ENCODE measurements at places on chromosomes 4 and X.

GRCh38 chr4:112510291-112511092 lies 5.5 kb downstream of the NEUROG2 start:
- DNase-seq, result no peak

DNA sequence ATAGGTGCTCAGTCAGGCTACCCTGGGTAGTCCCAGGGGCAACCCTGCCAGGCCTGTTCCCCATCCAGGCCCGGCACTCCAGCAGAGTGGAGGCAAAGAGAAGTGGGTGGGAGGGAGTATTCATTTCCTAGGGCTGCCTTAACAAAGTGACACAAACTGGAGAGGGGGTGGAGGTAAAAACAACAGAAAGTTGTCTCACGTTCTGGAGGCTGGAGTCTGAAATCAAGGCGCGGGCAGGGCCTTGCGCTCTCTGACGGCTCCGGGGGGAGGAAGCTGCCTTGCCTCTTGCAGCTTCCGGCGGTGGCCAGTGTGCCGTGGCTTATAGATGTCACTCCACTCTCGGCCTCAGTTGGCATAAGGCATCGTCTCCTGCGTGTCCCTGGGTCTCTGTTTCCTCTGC lies 90.8 kb downstream of the DCTD start:
- no peak for DNase-seq

DNA sequence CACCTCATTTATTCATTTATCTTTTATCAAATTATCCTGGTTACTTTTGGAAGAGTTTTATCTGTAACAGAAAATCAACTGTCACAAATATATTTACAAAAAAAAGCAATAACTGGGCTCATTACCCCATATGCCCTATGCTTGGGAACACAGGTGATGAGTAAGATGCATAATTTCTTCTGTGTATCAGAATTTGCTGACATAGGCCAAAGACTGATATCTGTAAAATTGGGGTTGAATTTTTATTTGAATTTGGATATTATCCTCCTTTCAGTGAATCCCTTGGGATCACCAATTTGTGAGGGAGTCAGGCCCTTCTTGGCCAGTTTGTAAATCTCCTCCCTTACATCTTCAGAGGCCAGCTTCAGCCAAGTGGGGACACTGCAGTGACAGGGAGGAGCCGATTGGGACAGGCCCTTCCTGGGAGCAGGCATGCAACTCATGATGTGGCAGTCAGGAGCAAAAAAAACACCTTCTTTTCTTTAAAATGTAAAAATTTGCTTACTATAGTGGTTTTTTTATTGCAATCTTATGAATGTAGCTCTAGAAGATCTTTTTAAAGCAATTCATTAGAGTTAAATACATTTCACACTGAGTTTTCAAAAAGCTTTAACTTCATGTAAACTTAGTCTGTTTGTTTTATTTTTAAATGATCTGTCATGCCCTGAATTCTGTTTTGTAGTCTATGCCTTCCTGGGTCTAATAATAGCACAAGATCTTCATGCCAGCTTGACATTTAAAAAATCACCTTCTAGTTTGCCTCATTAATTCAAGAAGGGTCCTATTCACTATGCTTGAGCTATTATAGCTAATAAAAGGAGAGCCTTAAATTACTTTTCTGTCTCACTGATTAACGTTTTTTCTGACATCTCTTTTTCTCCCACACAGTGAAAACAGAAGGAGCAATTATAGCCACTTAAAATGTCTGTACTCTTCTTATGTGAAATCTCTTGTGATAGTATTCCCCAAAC lies 136.6 kb upstream of the SPRY1 start:
- DNase-seq, result no peak

GRCh38 chr4:101784957-101785356 lies 5.6 kb upstream of the BANK1 start:
- no peak for DNase-seq

GRCh38 chr4:97027728-97028410 lies 1115.4 kb downstream of the STPG2 start:
- no peak for DNase-seq

DNA sequence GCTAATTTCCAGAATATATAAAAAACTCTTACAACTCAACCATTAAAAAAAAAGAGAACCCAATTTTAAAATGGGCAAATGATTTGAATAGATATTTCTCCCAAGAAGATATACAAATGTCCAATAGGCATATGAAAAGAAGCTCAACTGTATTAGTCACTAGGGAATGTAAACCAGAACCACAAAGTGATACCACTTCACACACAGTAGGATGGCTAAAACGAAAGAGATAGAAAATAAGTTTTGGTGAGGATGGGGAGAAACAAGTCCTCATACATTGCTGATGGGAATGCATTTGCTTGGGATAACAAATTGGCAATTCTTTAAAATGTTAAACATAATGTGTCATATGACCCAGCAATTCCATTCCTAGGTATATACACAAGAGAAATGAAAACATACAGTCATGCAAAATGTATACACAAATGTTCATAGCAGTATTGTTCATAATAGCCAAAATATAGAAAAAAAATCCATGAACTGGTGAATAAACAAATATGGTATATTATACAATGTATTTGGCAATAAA lies 5.7 kb downstream of the TCEAL3 start:
- DNase-seq, result no peak

- no peak for DNase-seq
These were observed 121.3 kb downstream of the PPARGC1A start for GRCh38 chr4:23768541-23768940.

- DNase-seq, result no peak
These were observed 55.1 kb downstream of the PDLIM5 start for GRCh38 chr4:94506822-94507221.
